ENCODE measurements at places on chromosomes 16 and 17. TPM values are rescaled to one million over a fixed set of nuclear protein-coding genes. Genes with fewer than 3 reads are reported as not detected.

Gene RGS11
- polyA plus RNA-seq = 13.7 TPM

Gene C16orf96
- polyA plus RNA-seq = not detected

Gene DHRS7C
- not detected for polyA plus RNA-seq

Gene COPZ2
- polyA plus RNA-seq = 6.8 TPM

Gene GLIS2
- 13.6 TPM for polyA plus RNA-seq

Gene CX3CL1
- polyA plus RNA-seq = 30.1 TPM

Gene WDR45B
- polyA plus RNA-seq = 53.3 TPM

Gene TMEM256
- polyA plus RNA-seq = 252 TPM
